ENCODE measurements at places on chromosomes 2 and 18.

DNA sequence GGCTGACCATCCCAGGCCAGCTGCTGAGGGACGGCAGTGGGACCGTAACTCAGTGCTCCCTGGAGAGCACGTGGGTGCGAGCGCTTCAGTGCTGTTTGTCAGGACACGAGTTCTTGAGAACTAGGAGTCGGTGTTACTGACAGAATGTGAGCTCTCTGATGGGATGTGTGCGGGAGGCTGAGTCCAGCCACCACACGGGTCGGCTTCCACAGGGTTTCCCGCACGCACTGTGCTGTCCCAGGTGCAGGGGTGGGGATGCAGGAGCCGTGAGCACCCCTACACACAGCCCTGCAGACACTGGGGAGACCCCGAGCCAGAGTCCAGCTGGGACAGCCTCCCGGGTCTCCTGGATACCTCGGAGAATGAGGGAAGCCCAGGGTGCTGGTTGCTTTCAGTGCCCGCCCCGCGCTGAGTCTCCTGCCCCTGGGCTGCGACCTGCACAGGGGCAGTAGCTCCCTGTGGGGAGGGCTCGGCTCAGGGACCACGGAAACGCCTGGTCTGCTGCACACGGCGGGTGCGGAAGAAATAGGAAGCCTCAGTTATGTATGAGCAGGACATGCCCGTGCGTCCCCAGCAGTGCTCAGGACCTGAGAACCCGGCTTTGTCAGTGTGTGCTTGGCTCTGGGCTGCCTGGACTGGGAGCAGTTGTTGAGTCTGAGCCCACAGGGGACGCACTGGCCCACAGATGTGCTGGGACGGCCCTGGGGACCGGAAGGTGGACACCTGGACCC, 71.2 kb downstream of the KCNG2 start:
- no peak for DNase-seq

- DNase-seq = no peak
Measured at GRCh38 chr2:181483876-181484275, 26.7 kb downstream of the ITGA4 start.

DNA sequence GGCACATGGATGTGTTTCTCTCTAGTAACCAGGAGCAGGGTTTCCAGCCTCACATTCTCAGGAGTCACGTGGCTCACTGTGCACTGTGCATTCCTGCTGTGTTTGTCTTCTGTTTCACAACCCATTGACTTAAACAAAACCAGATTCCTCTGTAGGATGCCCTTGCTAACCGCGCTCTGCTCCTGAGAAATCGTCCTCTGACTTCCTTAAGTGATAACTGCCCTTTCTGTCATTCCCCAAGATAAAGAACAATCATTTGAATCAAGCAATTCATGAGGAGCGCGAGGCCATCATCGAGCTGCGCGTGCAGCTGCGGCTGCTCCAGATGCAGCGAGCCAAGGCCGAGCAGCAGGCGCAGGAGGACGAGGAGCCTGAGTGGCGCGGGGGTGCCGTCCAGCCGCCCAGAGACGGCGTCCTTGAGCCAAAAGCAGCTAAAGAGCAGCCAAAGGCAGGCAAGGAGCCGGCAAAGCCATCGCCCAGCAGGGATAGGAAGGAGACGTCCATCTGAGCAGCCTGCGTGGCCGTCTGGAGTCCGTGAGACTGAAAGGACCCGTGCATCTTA, 60.2 kb downstream of the RALBP1 start:
- DNase-seq = no peak

GRCh38 chr2:28633204-28633603, 118.4 kb upstream of the PPP1CB start:
- no peak for DNase-seq

DNA sequence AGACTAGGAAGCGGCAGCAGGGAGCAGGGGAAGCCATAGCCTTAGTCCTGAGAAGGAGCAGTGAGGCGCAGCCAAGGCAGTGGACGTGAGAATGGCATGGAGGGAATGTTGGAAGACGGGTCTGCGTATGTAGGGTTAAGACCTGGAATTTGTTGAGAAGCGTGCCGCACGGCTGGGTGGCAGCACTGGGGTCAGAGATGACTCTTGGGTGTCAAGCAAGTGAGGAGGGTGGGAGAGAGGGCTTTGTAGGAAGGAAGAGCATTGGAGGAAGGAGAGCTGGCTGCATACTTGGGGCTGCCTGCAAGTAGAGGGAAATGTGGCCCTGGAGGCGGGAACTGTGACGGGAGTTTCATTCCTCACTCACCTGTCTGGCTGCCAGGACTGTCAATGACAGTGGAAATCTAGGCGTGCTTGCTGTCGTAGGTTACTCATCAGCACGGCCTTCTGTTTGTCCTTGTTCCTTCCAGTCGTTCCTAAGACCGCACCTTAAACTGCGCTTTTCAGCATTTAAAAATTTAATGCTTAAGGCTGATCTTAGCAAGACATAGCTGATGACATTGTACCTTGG, 108.0 kb downstream of the ITGB1BP1 start:
- no peak for DNase-seq

GRCh38 chr2:105749583-105750400, 5.1 kb downstream of the NCK2 start:
- no peak for DNase-seq
